Stimulated activated CD8-positive, alpha-beta memory T cell treated with anti-CD3 and anti-CD28 coated beads, Interleukin-15, amount 100 ng/mL, for 48 hours (primary cell): ENCODE measurements at places on chromosomes 11 and 22.
A peak's percentile ranks its signal among the peaks of the same experiment; 100 is the strongest.

DNA sequence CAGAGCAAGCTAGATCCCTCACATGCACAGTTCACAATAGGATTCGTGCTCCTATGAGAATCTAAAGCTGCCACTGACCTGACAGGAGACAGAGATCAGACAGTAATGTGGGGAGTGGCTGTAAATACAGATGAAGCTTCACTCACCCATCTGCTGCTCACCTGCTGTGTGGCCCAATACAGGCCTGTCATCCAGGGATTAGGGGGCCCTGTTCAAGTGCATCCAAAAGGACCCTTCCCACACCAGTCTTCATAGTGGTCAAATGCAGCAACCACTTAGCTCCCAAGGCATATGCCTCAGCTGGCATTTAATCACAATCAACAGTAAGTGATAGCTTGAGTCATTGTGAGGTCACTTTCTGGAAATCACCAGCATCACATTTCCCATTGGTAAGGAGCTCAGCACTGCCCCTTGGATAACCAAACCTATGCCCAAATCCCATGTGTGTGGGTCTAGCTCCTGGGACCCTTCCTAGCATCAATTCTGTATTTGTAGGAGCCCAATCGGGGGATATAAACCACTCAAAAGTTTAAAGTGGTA, 65.6 kb downstream of the OR4C45 start:
- no peak for DNase-seq

DNA sequence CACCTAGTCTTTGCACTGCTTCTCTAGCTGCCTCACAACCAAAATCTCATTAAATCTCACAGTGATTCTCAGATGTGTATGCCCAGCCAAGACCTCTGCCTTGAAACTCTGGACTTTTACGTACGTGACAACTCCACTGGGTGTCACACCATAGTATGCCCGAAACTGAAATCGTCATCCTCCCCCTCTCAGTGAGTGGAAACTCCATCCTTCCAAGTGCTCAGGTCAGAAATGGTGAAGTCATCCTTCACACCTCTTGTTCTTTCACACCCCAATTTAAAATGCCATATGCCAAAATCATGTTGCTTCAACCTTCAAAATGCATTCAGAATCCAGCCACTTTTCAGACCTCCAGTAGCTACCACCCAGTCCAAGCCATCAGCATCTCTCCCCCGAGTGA, 42.5 kb downstream of the SFI1 start:
- DNase-seq: peak; percentile 47

DNA sequence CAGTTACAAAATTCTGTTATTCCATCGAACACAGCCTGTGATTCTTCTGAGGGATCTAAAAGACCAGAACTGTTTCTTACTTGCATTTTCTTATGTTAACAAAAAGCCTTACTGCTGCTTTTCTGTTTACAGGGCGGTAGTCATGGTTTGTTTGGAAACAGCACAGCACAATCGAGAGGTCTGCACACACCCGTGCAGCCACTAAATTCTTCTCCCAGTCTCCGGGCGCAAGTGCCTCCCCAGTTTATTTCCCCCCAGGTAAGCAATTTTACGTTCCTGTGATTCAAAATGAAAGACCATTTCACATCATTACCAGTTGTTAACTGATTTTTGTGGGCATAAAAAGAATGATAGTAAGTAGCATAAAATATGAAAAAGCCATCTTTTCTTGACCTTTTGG, 60.8 kb upstream of the ADSL start:
- no peak for DNase-seq

DNA sequence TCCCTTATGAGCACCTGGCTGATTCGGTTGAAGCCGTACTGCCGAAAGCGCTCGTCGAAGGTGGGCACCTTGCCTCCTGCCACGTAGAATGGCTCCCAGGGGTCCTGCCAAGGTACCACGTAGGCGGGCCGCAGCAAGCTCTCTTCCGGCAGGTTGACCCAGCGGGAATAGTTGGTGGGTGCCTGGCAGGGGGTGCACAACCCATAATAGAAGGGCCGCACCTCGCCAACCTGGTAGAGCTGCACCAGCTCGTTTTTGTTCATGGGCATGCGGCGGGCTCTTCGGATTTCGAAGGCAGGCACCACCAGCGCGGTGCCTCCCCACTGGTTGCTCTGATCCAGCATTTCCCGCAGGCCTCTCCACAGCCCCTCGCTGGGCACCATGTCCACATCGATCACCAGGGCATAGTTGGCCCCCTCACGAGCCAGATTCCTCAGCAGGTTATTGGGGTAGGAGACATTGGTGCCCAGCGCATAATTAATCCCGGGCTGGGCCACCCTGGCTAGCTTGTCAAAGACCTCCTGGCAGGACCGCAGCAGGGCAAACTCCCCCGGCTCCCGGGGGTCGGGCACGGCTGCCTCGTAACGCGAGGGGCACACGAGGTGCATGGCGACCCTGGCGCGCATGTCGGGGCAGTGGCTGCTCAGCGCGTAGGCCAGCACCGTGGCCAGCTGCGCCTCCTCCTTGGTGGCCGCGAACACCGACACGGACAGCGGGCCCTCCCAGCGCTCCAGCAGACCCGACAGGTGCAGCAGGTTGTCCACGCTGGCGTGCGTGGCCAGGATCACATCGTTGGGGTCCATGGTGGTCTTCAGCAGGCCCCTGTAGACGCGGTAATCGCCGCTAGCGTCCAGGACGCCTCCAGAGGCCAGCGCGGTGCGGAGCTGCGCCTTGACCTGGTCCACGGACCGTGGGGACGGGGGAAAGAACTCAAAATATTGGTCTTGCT, 679 bp downstream of the B4GAT1 start:
- DNase-seq: no peak

DNA sequence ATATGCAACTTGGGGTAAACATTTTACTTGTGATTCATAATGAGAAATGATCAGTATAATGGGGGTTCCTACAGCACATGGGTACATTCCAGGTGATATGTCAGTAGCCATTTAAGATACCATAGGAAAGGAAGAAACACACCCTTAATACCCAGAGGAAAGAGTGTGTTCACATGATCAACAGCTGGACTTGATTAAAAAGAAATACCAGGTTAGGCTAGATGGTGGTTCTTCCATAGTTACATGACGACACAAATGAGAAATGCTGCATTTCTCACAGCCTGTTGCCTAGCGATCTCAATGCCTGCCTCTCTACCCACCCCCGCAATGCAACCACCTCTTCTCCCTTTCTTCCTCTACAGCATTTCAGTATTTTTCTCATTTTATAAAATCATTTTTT, 96.8 kb downstream of the TTC28 start:
- DNase-seq: no peak

- no peak for DNase-seq
These were observed 204.2 kb downstream of the GRM5 start for GRCh38 chr11:88861618-88862017.

- DNase-seq: no peak
These were observed 33.2 kb upstream of the ZBTB16 start for GRCh38 chr11:114026355-114026754.

DNA sequence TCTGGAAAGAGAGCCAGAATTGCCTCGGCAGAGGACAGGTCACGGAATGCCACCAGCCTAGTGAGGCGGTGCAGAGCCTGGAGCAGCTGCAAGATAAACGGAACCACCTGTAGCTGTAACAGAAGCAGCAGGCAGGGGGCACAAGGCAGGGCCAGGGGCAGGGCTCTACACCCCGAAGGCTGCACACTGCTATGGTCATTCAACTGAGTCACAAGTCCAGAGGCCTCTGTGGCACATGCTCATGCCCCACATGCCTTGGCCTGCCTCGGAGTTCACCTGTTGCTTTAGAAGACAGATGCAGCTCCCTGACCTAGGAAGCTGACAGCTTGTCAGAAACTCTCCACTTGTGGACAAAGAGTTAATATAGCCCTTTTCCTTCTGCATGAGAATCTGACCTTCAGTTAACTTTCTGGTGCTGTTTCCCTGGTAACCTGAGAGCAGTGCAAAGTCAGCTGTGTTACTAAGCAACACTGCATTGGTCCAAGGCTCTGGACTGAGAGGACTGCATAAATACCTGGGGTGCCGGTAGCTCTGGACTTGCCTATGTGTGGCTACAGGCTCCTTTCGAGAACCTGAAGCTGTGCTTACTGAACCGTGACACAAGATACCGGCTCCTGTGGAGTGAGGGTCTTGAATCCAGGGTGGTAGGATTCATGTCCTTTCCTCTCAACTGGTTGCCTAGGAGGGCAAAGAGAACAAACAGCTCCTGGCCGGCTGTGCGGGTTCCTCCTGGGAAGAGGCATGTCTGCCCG, 10.5 kb downstream of the COMMD9 start:
- no peak for DNase-seq

GRCh38 chr11:67288452-67289225, 464 bp upstream of the ANKRD13D start:
- DNase-seq: peak; percentile 86
